ENCODE measurements at places on chromosomes 3 and 15.

DNA sequence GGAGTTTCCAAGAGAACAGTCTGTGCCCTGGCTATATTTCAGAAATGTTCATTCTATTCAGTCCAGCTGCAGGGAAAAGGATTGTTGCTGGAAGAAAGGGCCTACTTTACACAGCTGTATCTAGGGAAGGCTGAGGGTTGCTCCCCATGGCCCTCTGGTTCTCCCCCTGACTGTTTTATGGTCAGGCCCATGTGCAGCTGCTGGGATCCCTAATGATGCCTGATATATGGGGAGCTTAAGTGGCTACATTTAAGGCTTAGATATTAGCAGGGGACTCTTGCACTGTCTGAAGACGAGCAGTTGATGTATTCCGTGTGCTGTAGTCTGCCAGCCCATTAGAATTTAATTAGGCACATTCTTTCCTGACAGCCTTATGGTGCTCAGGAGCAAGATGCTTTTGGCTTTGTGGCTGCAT lies 72.0 kb downstream of the FAM43A start:
- DNase-seq, result no peak

DNA sequence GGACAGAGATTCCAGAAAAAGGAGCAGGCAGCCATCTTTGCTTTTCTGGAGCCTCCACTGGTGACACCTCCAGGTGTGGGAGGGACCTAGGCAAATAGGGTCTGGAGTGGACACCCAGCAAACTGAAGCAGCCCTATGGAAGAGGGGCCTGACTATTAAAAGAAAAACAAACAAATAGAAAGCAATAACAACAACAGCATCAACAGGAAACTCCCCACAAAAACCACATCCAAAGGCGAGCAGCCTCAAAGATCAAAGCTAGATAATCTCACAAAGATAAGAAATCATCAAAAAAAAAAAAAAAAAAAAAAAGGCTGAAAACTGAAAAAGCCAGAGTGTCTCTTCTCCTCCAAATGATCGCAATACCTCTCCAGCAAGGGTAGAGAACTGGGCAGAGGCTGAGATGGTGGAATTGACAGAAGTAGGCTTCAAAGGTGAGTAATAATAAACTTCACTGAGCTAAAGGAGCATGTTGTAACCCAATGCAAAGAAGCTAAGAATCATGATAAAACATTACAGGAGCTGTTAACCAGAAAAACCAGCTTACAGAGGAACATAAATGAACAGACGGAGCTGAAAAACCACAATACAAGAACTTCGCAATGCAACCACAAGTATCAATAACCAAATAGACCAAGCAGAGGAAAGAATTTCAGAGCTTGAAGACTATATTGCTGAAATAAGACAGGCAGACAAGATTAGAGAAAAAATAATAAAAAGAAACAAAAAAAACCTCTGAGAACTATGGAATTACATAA lies 225.4 kb downstream of the CTNNB1 start:
- no peak for DNase-seq

- DNase-seq, result no peak
Observed at GRCh38 chr15:52485290-52485689, 43.4 kb downstream of the MYO5A start.

DNA sequence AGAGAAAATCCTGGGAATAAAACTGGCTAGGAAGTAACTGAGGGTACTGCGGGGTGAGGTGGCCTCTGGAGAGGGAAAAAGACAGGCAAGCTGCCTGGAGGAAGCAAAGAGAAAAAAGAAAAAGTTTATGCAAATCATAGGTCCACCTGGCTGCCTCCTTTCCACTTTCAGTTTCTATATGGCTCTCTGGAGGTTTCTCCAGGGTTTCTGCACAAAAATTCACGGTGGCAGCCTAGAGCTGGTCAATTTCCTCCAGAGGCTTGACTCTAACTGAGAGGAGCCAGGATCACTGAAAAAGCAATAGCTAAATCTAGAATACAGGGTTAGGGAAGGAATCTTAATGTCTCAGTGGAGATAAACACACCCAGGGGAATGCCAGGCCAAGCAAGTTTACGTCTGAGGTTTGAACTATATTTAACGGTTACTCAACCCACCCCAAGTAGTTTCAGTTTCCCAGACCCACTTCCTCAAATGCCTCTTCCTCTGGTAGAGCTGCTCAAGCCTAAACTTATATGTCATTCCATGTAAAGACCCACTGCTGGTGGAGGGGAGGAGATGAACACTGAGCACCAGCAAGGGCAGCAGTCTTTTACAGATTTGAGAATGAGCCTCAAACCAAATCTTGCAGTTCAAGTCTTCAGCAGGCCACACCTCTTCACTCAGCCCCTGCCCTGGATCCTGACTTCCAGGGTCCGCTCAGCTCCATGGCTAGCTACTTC lies 5.7 kb downstream of the LYSMD2 start:
- DNase-seq, result peak; percentile 32

GRCh38 chr15:83153288-83153687 lies 45.8 kb downstream of the TM6SF1 start:
- no peak for DNase-seq

DNA sequence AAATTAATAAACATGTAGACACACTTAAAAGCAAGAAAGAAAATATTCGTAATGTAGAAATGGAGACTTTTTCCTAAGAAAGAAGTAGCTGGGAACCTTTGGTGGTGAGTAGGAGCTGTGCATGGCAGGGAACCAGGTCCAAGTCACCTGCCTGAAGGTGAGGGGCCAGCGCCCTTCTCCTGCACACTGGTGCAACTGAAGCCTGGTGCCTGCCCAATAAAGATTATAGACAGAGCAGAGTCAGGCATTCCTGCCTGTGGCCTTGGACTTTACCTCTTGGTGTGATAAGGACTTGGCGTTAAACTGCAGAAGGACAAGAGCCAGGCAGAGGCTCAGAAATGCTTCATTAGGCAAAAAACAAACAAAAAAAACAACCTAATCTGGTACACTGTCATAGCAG lies 14.2 kb downstream of the CFAP91 start:
- DNase-seq, result no peak

- no peak for DNase-seq
Observed at GRCh38 chr15:100863075-100863795, 16.4 kb upstream of the ALDH1A3 start.

DNA sequence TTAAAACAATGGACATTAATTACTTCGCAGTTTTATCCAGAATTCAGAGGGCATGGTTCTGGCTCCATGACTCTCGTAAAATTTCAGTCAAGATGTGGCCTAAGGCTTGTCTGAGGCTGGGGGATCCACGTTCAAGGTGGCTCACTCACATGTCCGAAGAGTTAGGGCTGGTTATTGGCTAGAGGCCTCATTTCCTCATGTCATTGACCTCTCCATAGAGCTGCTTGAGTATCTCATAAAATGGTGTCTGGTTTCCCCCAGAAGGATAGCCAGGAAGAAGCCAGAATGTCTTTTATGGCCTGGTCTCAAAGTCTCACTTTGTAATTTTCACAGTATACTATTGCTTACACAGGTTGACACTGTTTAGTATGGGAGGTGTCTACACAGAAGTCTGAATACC lies 67.3 kb upstream of the DCBLD2 start:
- DNase-seq, result no peak

- DNase-seq, result no peak
Observed at GRCh38 chr3:171064461-171064860, 37.9 kb upstream of the SLC2A2 start.

GRCh38 chr3:57192028-57192427 lies 7.8 kb downstream of the HESX1 start:
- DNase-seq, result no peak

- DNase-seq, result no peak
Observed at GRCh38 chr3:39052583-39052982, 767 bp downstream of the WDR48 start.

GRCh38 chr3:55532806-55533205 lies 45.7 kb upstream of the WNT5A start:
- no peak for DNase-seq

DNA sequence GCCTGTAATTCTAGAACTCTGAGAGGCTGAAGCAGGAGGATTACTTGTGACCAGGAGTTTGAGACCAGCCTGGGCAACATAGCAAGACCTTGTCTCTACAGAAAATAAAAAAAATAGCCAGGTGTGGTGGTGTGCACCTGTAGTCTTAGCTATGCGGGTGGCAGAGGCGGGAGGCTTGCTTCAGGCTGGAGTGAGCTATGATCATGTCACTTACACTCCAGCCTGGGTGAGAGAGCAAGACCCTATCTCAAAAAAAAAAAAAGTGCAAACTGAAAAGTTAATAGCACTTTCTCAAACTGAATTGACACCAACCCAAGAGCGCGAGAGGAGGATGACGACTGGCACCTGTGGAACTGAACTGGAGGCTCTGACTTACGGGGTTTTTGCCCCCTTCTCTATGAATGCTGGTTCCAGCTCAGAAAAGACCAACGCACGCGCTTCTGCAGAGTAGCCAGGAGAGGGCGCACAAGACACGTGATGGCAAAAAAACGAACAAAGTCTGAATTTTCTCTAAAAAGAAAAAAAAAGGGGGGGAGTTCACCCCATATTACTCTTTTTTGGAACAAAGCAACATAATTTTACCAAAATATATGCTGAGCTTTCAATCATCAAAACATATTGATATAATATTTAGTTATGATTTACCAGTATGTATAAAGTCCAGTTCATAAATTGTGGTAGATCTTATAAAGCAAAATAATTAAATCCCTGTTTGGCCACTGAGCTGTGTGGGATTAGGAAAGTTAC lies 23.7 kb downstream of the CFAP92 start:
- DNase-seq, result peak; percentile 74

GRCh38 chr3:131360191-131360755 lies 21.3 kb upstream of the NUDT16 start:
- DNase-seq, result no peak

DNA sequence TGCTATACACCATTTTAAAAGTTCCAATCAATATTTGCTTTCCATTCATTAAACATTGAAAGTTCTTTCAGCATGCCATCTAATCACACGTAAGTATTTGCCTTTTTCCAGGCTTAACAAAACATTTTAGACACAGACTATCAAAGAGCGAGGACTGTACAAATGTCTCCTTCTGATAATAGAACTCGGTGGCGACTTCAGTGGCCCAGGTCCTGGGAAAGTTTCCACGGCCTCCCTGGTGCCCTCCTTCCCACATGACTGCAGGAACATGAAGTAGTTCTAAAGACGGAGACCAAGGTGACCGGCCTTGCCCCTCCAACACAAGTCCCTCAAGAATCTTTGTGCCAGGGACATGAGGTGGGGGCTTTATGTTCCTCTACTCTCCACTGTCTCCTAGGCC lies 174.6 kb upstream of the KBTBD8 start:
- DNase-seq, result no peak

GRCh38 chr15:52039925-52040781 lies 21.1 kb downstream of the MAPK6 start:
- no peak for DNase-seq
